ENCODE measurements at places on chromosomes 16 and 17.

- no peak for DNase-seq
Observed at GRCh38 chr17:29115961-29116803, 64.0 kb downstream of the MYO18A start.

DNA sequence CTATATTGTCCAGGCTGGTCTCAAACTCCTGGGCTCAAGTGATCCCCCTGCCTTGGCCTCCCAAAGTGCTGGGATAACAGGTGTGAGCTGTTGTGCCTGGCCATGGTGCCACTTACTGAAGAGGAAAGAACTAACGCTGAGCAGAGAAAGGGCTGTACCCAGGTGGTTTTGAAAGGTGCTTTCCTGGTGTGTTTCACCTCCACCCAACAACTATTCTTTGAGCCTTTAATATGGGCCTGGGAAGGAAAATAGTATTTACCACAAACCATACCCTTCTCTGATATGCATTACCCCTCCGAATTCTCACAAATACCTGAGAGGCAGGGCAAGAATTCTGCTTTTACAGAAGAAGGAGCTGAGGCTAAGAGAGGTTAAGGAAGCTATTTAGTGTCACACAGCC, 24.8 kb downstream of the KPNA2 start:
- no peak for DNase-seq

- no peak for DNase-seq
Observed at GRCh38 chr17:45104907-45105624, 27.2 kb downstream of the PLCD3 start.

DNA sequence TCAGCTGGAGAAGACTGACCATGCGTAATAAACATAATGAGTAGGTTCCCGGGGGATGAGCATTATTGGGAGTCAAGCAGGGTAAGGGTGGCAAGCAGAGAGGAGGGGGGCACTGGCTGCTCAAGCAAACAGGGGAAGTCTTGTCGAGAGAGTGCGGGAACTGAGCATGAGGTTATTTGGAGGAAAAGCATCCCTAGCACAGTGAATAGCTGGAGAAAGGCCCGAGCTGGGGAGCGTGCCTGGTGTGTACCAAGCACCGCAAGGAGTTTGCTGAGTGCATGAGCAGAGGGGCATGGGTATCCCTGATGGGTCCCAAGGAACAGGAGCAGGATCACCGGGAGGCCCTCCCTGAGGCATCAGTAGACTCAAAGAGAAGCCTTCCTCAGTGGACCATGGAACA, 17.2 kb downstream of the CYTH1 start:
- DNase-seq = peak; percentile 68

DNA sequence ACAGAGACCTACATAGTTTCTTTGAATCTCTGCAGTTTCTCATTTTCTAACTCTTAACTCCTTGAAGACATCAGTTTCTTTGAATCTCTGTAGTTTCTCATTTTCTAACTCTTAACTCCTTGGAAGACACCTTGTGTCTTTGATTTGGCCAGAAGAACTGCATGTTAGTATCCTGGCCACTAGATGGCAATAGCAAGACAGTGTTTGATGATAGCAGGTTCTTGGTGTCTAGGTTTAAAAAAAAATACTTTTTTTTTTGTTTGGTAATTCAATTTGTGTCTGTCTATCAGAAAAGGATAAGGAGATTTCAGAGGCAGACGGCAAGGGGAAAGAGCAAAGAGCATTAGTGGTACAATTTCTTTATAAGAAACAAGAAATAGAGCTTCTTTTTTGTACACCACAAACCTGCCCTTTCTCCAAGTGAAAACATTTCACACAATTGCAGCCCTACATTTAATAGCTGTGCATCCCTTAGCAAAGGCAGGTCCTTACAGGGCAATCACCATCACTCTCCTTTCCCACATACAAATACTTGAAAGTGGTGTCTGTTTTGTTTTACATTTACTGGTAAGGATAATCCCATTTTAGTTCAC, 1324.9 kb upstream of the CDH8 start:
- DNase-seq = no peak

- DNase-seq = no peak
Observed at GRCh38 chr17:5050278-5050677, 15.1 kb upstream of the SLC52A1 start.

- no peak for DNase-seq
Observed at GRCh38 chr17:976312-976711, 3.3 kb downstream of the NXN start.

DNA sequence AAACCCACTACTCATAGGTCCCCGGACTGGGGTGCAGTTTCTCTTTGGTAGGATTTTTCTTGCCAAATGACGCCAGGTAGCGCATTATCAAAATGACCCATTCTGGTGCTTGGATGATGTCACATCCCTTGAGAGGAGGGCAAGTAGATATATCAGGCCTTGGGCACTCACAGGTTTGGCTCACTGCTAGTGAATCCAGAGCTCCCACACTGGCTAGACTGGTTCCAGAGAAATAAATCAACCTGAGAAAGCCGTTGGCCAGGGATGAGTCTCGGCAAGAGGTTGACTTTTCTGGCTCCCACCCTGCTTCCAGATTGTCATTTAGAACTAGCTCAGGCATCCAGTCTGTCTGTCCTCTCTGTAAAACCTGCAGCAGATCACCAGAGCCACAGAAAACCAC, 188.4 kb upstream of the MAF start:
- DNase-seq = no peak

GRCh38 chr17:43006639-43007551, at the start of gene IFI35:
Gene IFI35 (plus strand): TSS chr17:43006784. CDS start chr17:43006948, 164 bp downstream.
- DNase-seq = peak; percentile 72

- no peak for DNase-seq
Observed at GRCh38 chr17:65657251-65657828, 95.9 kb upstream of the AXIN2 start.

DNA sequence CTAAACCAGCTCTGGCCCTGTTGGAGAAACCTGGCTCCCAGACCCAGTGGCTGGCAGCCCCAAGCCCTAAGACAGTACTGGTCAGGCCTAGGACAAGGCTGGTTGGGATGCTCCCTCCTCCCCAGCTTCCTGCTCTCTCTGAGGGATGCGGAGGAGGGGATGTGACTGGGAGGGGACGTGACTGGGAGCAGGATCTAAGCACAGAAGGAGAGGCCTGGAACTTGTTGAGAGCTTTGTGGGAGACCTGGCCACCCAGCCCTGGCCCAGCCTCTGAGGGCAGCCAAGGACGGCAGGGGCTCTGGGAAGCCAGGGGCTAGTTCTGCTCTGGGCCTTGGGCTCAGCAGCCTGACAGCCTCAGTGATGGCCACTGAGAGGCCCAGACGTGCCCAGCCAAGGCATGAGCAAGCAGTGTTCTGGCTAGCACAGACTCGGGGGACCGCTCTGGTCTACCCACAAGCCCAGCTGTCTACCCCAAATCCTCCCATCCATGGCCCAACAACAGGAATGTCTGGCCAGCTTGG, 22.8 kb downstream of the ATP6V0D1 start:
- no peak for DNase-seq

GRCh38 chr16:11901091-11901490, 14.7 kb downstream of the GSPT1 start:
- DNase-seq = no peak

GRCh38 chr16:11506741-11507305, 79.9 kb downstream of the LITAF start:
- DNase-seq = no peak

DNA sequence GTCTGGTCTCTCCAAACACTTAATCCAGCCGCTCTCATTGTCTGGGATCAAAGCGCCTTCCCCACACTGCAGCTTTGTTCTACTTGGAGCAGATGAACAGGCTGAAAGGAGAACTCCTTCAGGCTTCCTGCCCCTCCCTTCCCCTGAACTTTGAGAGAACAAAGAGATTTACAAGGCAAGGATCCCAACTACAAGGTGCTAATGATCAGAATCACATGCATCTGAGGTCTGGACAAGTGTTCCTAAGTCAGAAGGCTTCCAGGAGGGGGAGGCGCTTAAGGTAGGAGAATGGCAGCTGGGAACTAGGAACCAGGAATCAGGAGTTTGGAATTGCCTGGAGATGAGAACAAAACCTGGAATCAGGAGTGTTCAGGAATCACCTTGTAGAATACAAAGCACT, 606.3 kb upstream of the CDH11 start:
- no peak for DNase-seq

DNA sequence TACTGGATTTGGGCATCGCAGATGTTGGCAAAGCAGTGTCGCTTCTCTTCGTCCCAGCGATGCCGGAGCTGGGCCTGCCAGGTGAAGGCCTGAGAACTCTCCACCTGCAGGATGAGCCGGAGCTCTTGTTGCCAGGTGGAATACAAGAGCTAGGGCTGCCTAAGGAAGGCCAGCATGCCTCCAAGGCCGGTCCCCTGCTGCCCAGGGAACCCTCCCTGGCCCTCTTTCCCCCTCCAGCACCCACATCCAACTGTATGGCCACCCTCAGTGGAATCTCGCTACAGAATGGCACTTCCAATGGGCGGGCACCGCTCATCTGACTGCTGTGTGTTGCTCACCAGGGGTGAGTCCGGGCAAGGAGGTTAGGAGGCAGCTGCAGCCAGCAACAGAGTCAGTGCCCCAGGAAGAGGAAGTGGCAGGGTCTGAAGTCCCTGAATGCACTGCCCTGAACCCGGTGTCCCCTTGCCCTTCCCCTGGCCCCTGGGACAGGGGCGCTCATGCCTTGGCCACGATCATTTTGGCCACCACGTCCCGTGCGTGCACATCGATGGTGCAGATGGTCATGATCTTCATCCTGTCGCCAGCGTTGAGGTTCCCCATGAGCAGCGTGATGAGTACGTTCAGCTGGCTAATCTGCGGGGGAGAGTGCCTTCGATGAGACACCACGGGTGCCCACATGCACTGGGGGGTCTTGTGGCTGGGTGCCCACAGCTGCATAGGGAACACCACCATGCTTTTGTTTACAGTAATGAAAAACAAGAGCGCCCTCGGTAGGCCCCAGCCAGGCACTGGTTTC, 75.8 kb downstream of the DNAH17 start:
- DNase-seq = no peak

GRCh38 chr17:50128441-50129352, 1.3 kb downstream of the SAMD14 start:
- DNase-seq = no peak

- no peak for DNase-seq
Observed at GRCh38 chr17:40224718-40225550, 5.8 kb downstream of the WIPF2 start.

DNA sequence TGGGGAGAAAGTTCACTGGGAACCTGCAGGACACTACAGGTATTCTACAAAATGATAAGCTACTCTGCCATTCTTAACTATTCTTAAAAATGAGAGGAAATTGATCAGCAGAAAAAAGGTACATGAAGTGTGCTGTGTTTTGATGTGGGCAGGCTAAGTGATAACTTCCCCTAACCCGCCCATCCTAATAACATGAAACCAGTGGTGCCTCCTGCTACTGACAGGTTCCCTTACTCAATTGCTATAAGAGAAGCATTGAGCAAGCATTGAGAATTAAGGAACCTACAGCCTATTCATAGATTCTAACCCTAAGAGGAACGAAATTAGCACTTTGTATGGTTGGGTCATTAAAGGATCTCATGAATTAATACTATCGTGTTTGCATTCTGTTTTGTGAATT, 18.9 kb downstream of the XYLT1 start:
- DNase-seq = no peak

DNA sequence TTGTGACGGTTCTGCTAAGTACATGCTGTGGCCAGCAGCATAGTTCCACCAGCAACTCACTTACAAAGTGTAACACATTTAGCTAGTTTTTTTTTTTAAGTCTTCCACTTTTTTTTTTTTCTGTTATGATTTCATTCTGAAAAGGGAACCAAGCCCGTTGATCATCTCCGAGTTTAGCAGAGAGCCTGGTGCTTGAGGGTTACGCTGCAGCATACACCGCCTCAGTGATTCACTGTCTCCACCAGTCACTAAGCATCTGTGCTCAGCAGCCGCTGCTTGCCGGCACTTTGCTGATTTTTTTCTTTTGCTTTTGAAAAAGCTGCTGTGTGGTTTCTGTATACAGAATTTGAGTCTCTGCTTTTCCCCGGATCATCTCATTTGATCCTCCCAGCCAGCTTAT, 194.5 kb upstream of the CDH13 start:
- peak; percentile 6 for DNase-seq

DNA sequence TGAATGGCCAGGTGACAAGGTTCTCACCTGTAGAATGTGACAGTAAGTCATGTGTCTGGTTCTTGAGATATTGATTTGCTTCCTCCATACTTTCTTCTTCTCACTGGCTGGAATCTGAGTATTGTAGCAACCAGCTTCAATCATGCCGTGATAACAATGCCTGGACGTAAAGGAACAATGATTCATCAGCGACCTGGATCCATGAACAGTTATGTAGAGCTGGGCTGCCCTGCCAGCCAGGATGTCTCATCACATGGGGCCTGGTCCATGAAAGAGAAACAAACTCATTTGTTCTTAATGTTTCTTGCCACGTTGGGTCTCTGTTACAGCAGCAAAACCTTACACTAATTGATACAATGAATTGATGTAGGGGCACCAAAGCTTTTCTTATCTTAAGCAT, 627.2 kb downstream of the TOX3 start:
- DNase-seq = no peak

GRCh38 chr17:18248300-18248731, 10.2 kb downstream of the FLII start:
- DNase-seq = peak; percentile 41

DNA sequence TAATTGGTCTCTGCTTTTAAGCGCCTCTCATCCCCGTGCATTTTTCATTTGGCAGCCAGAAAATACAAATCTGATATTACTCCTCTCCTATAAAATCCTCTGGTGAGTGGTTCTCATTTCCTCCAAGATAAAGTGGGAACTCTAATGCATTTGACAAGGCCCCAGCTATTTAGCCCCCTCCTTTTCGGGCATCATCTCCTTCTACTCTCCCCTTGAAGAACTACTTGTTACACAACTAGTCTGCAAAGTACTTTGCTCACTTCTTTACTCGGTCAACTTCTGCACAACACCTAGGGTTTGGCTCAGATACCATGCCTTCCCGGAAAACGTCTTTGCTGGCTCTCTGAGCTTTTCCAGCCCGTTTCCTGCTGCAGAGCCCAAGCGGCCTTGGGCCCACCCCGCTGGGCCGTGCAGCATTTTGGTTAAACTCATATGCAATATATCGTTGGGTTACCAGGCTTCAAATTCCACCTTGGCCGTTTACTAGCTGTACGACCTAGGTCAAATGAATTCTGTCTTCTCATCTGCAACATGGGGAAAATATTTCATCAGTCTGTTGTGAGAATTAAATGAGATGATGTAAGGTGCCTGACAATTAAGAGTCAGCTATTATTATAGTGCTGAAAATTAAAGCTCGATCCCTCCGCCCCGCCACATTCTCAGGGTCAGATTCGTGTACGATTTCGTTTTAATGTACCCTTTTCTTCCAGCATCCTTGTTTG, 883 bp upstream of the TAF15 start:
- DNase-seq = no peak

GRCh38 chr16:11217651-11218603, 38.1 kb downstream of the SOCS1 start:
- no peak for DNase-seq

DNA sequence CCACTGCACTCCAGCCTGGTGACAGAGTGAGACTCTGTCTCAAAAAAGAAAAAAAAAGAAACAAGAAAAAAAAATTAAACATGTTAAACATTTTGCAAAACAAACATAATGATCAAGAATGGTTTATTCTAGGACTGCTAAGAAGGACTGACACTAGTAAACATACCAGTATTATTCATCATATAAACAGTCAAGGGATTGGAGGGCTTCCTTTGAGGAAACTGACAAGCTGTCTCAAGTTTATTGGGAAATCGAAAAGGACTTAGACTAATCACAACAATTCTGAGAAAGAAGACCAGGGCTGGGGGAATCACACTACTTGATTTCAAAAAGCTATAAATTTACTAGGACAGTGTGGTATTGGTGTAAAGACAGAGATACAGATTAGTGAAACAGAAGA, 75.5 kb downstream of the MYH10 start:
- no peak for DNase-seq

- no peak for DNase-seq
Observed at GRCh38 chr17:63826468-63827001, 696 bp upstream of the PSMC5 start.

Measured in C1 segment of cervical spinal cord (tissue), 14 donors.